NCI-H187 treated with DMSO at 0.1 percent for 48 hours (cell line): ENCODE measurements at places on chromosomes 1 and 21.
A peak's percentile ranks its signal among the peaks of the same experiment; 100 is the strongest.

DNA sequence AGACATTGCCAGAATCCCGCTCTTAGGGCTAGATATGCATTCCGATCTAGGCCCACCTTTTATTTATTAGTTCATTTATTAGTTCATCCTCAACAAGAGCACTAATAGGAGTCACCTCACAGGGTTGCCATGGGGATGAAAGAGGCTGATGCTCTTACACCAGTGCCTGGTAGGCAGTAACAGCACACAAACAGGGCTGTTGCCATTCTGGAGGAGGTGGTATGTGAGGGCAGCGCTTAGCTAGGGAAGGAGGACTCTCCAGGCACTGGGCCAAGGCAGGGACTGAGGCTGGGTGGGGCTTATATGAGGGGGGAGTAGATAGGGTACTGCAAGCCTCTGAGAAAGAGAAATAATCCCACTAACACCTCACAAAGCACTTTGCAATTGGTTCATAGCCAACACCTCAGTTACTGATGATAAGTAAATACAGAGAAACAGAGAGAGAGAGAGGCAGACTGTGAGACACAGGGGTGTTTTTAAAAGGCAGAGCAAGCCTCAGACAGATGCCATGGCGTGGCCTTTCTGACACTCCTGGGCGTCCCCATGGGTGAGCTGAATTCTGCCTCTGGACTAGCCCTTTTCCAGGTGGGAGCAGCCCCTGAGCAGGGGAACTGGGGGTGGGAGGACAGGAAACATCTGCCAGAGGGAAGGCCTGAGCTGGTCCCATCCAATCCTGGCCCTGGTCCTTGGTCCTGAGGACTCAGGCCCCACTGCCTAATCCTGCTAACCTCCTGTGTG is 5.9 kb downstream of the FCGR2A start:
- no peak for DNase-seq

GRCh38 chr1:94552071-94552586 is 10.6 kb upstream of the F3 start:
- no peak for DNase-seq

DNA sequence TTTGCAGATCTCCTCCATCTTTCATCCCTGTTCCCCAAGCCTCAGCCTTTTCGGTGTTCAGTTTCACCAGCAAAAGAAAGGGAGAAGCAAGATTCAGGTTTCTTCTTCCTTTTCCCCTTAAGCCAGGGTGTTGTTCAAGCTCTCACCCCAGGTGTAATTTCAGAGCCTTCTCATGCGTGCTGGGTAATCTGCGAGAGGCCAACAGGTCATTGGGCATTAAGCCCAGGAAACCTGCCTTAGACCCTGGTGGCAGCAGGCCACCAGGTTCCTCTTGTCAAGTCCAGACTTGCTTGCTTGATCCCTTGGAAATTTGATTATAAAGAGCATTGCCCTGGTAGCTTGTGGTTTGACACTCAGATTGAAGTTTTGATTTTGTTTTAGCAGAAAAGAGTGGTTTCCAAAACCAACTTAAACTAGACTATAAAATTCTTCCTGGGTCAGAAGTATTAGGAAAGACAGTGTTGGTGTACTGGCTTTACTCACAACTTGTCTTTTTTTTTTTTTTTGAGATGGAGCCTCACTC is 6.9 kb downstream of the AKR1A1 start:
- DNase-seq = no peak

DNA sequence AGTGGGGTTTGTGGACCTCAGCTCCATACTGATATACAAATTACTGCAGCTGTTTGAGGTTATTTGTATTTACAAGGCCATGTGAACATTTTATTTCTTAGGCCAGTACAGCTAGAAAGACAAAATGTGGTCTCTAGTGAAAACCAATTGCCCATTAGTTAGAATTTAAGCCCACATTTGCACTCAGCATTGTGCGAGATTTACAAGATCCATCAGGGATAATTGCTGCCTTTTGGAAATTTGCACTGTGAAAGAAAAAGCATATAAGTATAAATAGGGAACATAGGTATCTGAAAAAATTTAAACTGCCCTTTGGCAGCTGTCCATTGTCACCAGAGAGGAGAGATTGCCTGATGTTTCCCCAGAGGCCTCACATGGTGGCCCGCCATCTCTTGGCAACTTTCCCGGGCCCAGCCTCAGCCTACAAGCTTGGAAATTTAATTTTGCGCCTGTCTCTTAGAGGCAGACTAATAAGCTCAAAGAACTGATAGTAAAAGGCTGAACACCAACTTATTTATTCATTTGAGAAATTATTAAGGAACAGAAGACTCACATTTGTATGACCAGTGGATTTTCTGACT is 120.7 kb downstream of the MAP3K21 start:
- no peak for DNase-seq

GRCh38 chr21:31142600-31142999 is 104.3 kb upstream of the KRTAP19-8 start:
- no peak for DNase-seq

DNA sequence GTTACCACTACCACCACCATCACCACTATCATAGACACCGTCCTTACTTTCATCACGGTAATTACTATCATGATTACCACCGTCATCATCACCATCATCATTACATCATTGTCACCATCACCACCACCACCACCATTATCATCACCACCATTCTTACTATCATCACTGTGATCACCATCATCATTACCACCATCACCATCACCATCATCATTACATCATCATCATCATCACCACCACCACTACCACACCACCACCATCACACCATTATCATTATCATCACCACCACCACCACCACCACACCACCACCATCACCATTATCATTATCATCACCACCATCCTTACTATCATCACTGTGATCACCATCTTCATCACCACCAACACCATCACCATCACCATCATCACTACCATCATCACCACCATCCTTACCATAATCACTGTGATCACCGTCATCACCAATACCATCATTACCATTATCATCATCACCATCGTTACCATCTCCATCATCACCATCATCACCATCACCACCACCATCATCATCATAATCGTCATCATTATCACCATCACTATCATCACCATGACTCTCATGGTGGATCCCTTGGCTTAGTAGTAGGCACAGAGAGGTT is 244.4 kb upstream of the C1orf174 start:
- DNase-seq = no peak

DNA sequence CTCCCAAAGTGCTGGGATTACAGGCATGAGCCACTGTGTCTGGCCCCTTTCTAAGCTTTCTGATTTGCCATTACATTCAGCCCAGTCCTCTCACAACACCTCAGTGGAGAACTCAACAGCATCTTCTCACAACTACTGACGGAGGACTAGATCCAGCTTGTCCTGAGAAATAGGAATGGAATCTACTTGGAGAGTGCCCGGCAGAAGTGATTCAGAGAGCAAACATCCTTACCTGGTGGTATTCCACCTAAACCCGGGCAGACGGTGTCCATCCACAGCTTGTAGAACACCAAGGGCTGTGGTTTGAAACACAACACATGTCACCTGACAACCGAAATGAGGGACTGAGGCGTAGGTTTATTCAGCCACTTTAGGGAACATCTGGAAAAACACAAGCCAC is 28.8 kb upstream of the CCSAP start:
- no peak for DNase-seq

DNA sequence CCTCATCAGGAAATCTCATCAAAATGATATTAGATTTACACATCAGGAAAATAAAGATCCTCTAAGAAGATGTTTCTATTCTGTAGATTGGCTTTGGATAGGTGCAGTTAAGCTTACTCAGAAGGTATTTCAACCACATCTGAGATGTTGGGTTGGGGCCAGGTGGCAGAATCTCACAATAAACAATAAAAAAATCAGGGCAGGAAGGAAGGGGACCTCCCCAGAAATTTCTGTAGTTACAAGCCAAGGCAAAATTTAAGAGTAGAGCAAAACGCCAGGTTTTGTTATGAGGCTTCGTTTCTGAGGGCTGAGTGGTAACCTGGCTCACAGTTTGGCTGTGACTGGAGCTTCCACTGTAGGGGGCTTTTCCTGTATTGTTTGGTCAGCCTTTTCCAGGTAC is 84.8 kb downstream of the HUNK start:
- no peak for DNase-seq

DNA sequence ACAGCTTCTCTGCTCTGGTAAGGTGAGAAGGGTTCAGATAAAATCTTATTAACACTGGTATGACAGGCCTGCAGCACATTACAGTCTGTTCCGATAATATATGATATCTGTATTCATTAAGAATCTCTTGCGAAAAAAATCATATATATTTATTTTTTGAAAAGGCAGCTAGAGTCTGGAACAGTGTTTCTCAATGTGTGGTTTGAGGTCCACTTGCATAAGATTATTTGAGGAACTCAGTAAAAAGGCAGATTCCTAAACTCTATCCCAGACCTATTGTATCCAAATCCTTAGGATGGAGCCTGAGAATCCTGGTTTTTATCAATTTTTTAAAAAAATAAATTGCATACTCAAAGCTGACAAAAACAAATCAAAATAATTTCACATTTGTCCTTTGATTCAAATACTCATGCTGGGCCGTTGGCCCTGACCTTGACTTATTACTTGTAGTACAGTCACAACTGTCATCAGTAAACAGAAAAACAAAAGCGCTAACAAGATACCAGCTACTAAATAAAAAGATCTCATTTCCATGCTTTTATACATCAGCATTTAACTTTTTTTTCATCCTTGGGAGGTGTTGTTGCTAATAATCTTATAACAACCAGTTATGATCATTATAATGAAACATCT is 60.6 kb downstream of the RGS2 start:
- DNase-seq = no peak

DNA sequence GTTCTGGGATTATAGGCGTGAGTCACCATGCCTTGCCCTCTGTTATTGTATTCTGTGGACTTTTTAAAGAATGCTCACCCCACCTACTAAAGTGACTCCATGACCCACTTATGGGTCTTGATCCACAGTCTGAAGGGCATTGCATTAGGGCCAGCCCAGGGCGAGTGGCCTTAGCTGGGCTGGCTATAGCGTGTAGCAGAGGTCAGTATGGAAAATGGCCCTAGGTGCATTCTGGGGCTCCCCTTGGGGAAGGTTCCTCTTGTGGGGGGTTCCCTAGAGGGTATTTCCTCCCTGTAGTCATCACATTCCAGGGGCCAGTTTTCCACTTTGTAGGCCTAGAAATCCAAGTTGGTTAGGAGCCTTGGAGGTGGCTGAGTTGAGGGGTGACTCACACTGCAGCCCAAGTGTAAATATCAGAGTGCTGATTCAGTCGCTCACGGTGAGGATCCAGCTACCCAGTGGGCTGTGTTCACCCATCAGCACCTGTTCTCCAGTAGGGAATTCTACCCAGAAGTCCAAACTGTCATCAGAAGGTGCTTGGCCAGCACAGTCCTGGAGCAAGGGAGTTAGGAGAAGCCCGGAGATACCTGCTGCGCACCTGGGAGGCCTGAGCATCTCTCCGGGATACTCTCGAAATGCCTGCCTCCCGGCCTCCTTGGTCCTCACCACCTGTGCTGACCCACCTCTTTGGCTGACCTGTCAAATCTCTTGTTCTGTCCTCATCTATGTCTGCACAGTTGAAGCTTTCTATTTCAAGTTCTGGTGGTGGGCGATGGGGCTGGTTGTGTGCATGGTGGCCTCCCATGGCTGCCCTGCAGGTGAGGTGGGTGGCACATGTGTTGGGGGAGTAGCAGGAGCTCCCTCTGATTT is 52.2 kb downstream of the NENF start:
- no peak for DNase-seq

DNA sequence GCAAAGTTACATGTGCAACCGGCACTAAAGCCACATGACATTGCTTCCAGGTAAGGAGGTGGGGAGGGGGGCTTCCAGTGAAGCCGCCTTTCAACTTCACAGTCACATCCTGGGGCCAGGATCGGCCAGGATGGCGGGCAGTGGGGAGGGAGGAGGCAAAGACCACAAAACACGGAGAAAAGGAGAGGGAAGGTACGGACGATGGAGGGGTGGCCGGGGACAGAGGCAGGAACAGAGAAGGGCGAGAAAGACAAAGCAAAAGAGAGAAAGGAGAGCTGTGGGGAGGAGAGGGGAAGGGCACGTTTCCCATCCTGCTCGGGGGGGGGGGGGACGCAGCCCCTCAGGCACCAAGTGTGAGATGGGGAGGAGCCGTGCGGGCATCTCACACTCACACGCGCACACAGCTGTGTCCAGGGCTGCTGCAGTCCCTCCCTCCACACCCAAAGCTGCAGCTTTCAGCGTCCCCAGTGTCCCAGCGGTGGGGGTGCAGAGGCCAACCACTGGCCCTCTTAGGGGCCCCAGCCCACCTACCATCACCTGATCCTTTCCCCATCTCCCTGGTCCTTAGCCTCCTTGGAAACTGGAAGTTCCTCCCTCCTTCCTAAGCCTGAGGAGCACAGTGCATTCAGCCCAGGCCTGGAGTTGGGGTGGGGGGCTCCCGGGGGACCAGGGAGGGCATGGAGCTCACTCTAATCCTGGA is 2.4 kb downstream of the SH2D5 start:
- DNase-seq = no peak

DNA sequence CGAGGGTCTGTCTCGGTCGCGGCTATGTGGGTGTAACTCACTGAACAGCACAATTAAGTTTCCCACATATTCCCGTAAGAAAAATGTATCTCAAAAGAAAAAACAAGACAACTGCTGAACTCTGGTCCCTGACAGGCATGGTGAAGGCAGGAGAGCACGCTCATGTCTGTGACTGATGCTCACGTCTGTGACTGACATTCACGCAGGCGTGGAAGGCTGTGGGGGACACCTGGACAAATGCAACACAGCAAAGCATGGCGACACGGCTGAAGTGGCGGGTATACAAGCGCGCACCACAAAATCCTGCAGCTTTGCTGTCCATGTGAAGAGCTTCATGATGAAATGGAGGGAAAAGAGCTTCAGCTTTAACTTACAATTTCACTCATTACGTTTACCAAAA is 6.0 kb downstream of the PTTG1IP start:
- no peak for DNase-seq

DNA sequence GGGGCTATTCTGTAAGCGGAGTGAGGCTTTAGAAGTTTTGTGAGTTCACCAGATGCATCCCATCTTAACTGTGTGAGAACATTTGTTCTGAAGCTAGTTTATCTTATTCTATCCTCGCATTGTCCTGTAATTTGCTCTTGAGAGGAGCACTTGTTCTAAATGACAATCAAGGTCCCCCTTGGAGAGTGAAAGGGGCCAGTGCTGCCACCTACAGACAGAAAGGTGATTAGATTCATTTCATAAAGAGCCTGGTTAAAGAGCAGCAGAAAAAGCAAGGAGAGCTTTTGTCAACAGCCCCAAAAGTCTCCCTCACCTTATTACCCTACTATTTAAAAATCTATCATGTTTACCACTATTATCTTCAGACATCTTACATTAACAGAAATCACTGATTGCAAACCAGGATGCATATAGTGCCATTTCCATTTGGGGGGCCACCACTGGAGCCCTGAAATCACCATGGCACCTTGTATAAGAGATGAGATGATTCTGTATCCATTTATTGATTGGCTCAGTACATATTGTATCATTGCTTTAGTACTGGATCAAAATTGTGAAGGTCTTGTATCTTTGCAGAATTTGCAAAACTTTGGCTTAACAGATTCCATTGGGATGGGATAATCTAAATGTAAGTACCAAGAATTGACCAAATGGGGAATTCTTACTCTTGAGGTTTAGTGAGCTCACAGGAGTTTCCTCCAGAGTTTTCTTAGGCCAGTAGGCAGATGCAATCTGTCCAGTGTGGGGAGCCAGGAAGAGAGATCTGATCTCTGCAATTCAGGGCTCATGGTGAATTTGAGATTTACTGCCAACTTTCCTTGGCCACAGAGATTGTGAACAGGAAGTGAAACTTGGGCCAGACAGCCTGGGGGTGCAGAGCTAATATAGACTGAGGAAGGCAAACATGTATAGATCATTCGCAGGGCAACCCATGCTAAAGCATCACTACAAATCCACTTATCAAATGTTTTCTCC is 64.3 kb upstream of the TRABD2B start:
- DNase-seq = peak; percentile 49

- no peak for DNase-seq
These were observed 16.0 kb downstream of the DHRS3 start for GRCh38 chr1:12601700-12602658.
